ENCODE measurements at places on chromosomes 6 and 20. TPM values are rescaled to one million over a fixed set of nuclear protein-coding genes. Genes with fewer than 3 reads are reported as not detected.

DNA sequence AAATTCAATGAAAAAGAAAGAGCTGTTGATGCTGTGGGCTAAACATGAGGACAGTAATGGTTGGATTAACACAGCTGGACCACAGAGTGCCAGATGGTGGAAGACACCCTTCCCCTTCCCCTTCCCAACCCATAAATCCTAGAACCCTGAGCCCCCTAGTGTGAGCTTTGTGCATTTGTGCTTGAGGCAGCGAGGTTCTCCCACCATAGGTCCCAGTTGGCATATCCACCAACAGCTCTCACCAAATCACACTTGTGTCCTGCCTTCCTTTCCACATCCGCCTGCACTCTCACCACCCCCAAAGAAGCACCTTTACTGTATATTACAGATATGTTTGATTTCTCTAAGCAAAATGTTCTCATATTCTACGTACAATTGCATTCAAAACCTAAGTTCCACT, 32.8 kb upstream of the HBS1L start:
- DNase-seq = no peak

DNA sequence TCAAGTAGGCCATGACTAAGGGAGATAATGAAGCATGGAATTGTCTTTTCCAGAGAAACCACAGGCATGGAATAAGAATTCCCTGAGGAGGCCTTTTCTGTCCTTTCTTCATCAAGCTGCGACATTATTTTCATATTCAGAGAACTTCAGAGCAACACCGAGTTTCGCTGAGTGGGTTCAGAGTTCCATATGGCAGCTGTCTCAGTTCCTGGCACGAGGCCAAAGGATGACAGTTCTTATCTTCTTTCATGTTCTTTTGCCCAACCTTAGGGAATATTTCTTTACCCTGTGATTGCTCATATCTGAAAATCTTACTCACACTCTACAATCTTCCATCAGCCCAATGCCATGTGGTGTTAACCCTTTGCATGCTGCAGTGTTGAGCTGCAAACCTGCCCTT, 135.3 kb upstream of the BMP2 start:
- DNase-seq = no peak

DNA sequence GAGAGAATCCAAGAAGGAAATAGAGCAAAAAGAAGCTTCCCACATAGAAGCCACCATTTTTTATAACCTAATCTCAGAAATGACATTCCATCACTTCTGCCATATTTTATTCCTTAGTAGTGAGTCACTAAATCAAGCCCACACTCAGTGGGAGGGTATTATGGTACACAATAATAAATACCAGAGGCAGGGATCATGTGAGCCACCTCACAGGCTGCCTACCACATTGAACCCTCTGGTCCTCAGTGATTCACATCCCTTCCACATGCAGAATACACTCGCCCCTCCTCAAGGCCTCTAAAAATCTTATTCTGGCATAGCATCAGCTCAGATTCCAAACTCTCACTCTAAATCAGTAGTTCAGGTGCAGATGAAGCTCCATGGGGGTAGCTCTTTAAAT, 49.4 kb downstream of the TMC2 start:
- no peak for DNase-seq

- no peak for DNase-seq
Measured at GRCh38 chr6:13457577-13457976, 29.8 kb downstream of the GFOD1 start.

GRCh38 chr6:105680131-105680530, 277.2 kb upstream of the PREP start:
- DNase-seq = no peak

DNA sequence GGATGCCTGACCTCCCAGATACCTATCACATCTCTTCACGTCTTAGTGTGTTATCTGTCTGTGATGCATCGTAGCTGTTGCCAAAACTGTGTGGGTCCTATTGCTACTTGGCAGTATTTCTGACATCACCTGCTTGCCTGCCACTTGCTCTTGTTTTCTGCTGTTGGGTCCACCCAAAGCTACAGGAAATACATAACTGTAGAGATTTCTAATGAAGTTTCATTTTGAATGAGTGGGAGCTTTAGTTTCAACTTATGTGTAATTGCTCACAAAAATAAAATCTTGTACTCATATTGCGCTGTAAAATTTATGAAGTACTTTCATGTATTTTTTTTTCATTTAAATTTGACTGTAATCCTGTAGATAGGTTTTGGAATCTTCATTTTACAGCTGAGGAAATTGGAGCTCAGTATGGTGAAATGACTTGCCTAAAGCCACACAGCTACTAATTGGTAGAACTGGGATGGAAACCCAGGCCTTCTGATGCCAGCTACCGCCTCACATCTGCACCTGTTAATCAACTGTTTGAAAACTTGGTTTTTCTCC, 113.6 kb upstream of the MAN1A1 start:
- no peak for DNase-seq

- no peak for DNase-seq
Measured at GRCh38 chr20:6014957-6015356, 38.9 kb downstream of the LRRN4 start.

- DNase-seq = no peak
Measured at GRCh38 chr6:165580136-165580535, 82.9 kb downstream of the PDE10A start.

- DNase-seq = no peak
Measured at GRCh38 chr6:3282476-3283236, 23.9 kb downstream of the PSMG4 start.

The SLC2A10 gene
- total RNA-seq = 20.6 TPM

DNA sequence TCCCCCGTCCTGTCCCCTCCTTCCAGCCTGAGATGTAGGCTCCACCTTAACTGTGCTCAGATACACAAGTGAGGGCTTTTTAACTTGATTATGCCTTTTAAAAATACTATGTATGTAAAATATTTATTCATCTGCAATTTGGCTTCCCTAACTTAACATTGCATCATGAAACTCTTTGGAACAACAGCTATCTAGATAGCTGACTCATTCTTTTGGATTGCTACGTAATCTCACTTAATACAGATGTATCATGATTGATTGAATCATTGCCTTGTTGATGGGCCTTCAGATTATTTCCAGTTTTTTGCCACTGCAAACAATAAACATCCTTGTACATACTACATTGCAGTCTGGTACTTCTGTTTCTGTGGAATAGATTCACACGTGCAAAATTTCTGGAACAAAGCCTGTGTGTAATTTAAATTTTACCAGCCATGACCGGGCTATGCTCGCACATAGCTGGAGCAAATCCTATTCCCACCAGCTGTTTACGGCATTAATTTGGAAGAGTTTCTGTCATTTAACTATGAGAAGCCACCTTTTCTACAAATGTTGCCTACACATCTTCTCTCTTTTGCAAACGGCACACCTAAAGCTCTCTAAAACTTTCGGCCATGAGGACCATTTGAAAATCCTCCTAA, 6.5 kb downstream of the PRND start:
- no peak for DNase-seq
